Activated CD8-positive, alpha-beta memory T cell treated with anti-CD3 and anti-CD28 coated beads for 48 hours (primary cell): ENCODE measurements at places on chromosomes 7 and 10.

DNA sequence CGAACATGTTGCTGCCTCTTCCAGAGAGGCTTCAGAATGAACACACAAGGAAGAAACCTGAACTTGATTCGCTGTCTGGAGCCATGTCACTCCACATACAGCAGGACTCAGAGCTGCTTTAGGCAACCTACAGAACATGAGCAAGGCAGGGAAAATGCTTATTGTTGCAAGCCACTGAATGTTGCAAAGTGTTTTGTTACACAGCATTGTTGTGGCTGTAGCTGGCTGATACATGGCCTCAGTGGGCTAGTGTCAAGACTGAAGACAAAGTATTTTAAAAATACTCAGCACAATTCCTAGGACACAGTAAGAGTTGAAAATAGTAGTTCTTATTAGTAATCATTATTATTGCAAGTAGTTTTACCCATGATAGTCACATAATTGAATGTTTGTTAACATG is 3.1 kb upstream of the CHST15 start:
- DNase-seq, result no peak

GRCh38 chr10:101716891-101717659 is 22.1 kb upstream of the FBXW4 start:
- no peak for DNase-seq

DNA sequence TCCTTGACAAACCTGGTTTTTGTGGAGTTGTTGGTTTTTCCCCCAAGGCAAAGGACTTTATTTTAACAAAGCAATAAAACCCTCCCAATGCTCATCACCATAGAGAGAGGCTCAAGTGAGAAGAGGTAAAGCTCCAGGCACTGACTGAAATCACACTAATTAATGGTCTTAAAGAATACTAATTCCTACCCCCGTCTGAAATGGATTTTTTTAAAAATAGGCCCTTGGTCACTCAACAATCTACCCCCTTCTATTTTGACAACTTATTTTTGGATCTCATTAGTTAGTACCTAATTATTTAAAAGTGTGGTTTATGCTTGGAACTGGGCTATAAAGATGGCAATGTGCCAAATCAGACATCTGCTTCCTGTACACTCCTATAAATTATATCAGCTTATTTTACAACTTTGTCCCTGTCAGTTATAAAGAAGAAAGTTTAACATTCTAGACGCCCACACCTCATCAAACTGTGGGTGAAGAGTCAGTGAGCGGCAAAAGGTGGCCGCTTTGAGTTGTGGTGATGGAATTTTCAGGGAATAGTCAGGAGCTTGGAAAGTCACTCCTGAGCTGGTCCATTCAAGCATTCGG is 10.6 kb downstream of the GLI3 start:
- DNase-seq, result no peak

- DNase-seq, result no peak
Measured at GRCh38 chr10:27783660-27784059, 38.0 kb upstream of the MKX start.

DNA sequence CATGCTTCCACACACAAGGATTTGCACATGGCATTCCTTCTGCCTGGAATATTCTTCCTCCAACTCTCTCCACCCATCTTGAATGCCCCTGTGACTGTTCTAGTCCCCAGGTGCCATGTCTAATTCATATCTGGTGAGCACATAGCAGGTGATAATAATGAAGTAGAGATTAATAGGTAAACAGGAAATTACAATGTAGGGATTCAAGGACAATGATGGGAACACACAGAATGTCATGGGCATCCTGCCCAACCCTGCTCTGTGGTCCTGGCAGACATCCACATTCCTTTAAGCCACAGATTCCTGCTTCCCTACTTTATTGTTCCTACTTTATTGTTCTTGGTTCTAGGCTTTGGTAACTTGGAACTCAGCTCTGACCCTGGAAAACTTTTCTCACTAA is 115.8 kb downstream of the THSD7A start:
- DNase-seq, result no peak

DNA sequence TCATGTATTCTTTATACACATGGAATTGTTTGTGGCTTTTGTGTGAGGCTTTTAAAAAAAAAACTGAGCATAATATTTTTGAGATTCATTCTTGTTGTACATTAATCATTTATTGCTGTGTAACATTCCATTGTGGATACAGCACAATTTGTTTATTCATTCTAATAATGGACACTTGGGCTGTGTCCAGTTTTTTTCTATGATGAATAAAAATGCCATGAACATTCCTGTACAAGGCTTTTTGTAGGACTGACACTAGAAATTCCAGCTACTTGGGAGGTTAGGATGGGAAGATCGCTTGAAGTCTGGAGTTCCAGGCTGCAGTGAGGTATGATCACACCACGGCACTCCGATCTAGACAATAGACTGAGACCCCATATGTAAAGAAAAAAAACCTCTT is 254.3 kb upstream of the CACNA2D1 start:
- no peak for DNase-seq
